ENCODE measurements at places on chromosomes 4 and X.
A peak's percentile ranks its signal among the peaks of the same experiment; 100 is the strongest.

- DNase-seq: no peak
Observed at GRCh38 chr4:68390205-68390935, 40.5 kb upstream of the YTHDC1 start.

DNA sequence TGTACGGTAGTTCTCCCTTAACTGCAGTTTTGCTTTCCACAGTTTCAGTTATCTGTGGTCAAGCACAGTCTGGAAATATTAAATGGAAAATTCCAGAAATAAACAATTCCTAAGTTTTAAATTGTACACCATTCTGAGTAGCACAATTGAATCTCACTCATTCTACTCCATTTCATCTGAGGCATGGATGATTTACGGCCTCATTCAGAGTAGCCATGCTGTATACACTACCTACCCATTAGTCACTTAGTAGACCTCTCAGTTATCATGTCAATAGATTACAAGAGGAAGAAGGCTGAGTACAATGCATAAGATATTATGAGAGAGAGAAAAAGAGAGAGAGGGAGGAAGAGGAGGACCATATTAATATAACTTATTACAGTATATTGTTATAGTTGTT is 77.5 kb downstream of the ENOX2 start:
- DNase-seq: no peak

DNA sequence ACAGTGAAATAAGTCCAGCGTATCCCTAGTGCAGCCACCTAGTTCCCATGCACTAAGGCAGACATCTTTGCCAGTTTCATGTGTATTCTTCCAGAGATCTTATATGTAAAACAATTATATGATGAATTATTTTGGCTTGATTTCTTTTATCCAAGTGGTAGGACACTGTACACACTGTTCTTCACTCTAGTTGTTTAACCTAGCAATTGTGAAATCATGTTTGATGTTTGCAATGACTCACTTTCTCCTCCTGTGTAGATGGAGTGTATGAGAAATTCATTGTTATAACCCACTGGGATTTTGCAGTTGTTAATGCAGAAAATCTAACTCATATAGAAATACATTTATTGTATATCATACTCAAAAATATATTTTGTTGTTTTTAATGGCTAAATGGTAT is 17.5 kb upstream of the TBC1D1 start:
- DNase-seq: peak; percentile 68

DNA sequence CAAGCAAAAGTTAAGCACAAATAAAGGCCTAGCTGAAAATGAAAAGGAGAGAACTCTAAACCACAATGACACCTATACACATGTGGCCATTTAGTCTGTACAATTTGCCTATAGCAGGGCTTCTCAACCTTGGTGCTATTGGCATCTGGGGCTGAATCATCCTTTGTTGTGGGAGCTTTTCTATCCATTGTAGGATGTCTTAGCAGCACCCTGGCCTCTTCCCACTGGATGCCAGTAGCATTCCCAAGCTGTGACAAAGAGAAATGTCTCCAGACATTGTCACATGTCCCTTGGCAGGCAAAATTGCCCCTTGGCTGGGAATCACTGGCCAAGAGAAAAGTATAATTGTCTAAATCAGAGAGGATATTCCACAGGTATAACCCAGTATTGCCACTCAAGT is 13.5 kb upstream of the PRPS2 start:
- DNase-seq: no peak

- DNase-seq: no peak
Observed at GRCh38 chr4:1032861-1033260, 21.4 kb downstream of the FGFRL1 start.

- DNase-seq: no peak
Observed at GRCh38 chrX:137313627-137314026, 252.3 kb upstream of the ZIC3 start.

- DNase-seq: no peak
Observed at GRCh38 chr4:43560047-43560446, 667.5 kb downstream of the GRXCR1 start.

GRCh38 chr4:75718529-75718928 is 5.8 kb upstream of the USO1 start:
- peak; percentile 13 for DNase-seq

DNA sequence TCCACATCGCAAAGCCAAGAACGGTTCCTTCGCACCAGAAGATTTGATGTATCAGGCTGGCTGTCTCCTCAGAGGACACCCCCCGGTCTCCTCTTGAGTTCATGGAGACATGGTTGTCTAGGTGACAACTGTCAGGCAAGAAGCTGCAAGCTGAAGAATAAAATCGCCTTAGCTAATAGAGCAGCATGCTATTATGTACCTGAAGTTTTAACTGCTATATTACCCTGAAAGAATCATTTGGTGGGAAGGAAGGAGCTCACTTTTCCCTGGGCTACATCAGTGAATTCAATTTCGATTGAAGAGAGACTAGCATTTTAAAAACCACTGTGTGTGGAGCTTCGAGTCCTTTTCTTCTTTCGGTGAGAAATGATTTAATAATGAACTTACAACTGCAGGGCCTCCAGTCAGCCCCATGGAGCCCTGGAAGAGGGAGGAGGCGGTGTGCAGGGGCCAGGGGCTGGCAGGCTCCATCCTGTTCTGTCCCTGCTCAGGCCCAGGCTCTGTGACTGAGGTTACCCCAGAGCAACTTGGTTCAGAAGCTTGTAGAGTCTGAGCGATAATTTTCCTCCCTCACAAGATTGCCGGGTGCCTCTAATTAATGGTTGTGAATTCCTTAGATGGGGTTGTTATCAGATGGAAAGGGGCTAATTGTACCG is 191.3 kb downstream of the MID1IP1 start:
- DNase-seq: no peak

DNA sequence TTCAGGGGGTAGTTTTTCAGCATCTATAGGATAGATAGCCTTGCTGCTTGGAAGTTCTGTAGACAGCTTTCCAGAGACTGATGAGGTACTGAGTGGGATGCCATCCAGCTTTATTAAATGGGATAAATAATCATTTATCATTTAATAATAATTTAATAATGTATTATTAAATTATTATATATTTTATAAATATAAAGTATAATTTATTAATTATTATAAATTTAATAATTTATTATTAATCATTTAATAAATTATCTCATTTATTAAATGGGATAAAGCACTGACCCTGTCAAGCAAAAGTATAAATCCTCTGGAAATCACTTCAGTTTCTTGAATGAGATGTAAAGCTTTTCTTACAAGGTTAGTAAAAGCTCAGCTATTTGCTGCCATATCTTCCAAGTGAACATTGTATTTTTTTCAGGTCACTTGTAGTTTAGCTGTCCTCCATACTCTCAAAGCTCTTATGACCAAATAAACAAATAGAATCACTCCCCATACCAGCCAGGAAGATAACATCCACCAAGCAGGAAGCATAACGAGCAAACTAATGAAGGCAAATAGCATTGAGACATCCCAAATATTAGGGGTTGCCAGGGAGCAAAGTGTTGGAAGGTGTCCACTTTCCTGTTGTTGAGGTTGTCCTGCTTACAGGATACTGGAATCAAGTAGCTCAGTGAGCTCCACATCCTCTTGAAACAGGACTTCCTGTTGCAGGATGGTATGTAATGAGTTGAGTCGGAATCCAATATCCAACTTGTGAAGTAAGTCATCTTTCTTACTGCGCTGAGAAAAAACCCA is 88.9 kb downstream of the ZNF674 start:
- DNase-seq: no peak

- no peak for DNase-seq
Observed at GRCh38 chr4:138861135-138861534, 154.4 kb upstream of the NOCT start.

DNA sequence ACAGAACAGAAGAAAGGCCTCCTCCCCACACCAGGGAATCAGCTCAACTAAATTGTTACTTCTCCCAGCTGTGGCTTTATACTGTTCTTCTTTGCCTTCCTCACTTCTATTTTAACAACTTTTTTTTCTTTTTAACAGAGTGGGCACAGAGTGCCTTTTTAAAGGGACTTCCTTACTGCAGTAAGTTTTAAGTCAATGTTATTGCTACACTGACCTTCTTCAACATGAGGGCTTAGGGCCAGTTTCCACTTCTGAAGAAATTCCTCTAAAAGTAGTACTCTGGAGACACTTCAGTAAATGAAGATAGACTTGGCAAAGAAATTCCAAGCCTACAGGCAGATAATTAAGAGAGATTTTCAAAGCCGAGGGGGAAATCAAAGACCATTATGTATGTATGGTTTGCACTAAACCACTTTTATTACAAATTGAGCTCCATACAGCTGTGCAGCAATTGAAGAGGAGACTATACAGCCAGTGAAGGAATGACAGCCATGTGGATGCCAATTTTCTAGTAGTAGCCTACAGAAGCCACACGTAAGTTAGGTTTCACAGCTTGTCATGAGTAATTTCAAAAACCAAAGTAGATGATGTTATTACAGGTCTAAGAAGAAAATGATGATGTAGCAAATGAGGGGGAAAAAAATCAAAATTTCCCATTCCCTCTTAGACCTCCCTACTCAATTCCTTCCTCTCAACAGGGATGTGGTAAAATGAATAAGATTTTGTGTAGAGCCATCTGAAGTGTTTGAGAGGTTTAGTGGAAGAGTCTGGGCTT is 36.9 kb upstream of the RASGEF1B start:
- no peak for DNase-seq

DNA sequence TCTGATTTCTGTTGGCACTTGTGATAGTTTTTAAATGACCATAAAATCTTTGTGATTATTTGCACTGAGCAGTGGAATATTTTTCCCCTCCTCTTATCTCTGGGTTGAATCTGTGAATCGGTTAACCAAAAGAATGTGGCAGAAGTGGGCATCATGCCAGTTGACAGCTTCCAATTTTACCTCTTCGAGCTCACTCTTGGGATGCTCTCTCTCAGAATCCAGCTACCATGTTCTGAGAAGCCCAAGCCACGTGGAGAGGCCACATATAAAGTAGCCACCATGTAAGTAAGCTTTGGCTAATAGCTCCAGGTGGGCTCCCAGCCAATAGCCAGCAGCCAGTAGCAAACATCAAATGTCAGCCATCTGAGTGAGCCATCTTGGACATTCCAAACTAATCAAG is 12.9 kb upstream of the WDR19 start:
- no peak for DNase-seq

- DNase-seq: no peak
Observed at GRCh38 chrX:25976683-25977310, 161.3 kb upstream of the MAGEB18 start.

DNA sequence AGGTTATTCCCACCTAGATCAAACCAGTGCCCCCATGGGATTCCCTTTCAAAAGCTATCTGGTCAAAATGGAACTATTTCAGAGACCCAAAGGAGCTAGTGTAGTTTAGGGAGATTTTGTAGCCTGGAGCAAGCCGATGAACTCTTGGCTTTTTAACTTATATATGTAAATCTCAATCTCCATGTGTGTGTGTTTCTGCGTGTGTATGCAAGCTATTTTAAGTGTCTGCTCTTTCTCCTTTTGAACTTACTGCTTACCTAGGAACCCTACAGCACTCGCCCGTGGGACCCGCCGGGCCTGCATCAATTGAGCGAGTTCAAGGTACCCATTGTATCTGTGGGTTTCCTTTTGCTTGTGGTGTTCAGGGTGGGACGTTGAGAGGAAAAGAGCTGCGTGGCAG is 10.4 kb downstream of the CSTF2 start:
- DNase-seq: no peak

- no peak for DNase-seq
Observed at GRCh38 chr4:89319756-89320155, 12.2 kb upstream of the GPRIN3 start.

DNA sequence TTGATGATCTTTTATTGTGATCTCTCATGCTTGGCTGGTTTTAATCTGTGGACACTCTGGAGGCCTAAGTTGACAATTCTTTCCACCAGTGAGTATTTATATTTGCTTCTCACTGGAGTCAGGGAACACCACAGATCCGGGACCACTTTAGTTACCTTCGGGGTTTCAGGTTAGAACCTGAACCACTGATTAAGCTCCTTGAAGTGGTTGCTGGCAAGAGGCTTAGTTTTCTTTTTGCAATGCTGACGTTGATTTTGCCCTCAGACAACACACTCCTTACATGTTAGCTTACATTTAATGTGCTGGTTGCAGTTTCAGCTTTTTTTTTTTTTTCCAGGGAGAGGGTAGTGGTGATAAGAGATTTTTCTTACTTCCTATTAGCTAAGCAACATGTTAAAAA is 10.5 kb upstream of the ZNF330 start:
- no peak for DNase-seq

DNA sequence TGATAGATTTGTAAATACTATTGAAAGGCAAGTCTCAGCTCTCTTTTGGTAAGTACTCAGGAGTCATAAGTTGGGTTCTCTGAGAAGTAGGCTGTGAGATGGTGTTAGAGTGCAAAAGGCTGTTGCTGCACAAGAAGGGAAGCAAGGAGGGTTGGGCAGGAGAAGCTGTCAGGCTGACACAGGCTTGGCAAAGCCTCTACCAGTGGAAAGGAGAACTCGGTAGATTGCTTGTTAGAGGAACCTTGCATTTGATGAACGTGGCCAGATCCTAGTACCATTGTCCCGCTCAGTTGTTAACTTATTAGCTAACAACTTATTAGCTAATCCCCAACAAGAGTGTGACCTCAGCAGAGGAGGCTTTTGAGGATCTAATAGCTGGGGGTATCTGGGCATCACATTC is 449.3 kb upstream of the BOD1L1 start:
- no peak for DNase-seq

DNA sequence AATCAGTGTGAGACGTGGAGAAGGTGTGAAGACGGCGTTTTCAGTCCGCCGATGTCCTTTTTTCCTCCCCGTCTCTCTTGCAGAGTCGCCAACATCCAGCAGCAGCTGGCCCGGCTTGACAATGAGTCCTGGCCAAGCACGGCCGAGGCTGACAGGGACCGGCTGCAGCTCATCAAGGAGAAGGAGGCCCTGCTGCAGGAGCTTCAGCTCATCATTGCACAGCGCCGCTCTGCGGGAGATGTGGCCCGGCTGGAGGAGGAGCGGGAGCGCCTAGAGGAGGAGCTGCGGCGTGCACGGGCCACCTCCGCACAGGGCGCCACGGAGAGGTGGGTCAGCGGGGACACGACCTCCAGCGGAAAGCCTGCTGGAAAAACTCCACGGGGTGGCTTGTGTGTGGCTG is 47.1 kb upstream of the CLCN4 start:
- DNase-seq: no peak

GRCh38 chr4:147596377-147596776 is 20.8 kb upstream of the TMEM184C start:
- peak; percentile 25 for DNase-seq

DNA sequence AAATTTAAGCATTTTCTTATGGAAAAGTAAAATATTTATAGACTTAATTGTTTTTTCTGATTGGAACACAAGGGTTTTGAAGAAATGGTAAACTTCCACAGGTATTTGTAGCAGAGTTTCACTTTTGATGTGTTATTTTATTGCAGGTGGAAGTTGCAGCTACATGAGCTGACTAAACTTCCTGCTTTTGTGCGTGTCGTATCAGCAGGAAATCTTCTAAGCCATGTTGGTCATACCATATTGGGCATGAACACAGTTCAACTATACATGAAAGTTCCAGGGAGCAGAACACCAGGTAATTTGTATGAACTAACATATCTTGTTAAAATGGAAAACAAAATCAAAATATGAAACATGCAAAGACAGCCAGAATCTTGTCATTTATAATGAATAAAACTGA is 117.4 kb downstream of the DIPK2B start:
- no peak for DNase-seq
